ENCODE measurements at places on chromosomes 4 and X.

DNA sequence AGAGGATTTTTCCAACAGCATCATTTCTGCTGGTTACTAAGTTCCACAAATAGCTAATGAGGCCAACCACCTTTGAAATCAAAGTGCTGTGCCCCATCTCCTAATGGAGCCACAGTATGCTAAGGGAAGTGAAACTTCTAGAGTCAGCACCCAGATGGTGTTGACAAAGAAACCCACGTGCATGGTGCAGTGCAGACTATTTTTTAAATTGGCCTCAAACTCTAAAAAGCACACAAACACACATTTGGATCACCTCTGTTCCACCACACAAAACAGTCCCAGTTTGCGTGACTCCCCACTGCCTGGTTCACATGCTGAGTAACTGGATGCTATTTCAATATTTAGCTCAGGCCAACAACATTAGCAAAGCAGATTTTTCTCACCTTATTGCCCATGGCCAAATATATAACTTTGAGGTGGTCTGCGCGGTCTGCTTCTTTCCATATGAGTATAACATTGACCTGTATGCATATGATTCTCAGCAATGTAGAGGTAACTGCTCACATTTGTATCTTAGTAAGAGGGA lies 69.9 kb downstream of the AMELX start:
- no peak for DNase-seq

DNA sequence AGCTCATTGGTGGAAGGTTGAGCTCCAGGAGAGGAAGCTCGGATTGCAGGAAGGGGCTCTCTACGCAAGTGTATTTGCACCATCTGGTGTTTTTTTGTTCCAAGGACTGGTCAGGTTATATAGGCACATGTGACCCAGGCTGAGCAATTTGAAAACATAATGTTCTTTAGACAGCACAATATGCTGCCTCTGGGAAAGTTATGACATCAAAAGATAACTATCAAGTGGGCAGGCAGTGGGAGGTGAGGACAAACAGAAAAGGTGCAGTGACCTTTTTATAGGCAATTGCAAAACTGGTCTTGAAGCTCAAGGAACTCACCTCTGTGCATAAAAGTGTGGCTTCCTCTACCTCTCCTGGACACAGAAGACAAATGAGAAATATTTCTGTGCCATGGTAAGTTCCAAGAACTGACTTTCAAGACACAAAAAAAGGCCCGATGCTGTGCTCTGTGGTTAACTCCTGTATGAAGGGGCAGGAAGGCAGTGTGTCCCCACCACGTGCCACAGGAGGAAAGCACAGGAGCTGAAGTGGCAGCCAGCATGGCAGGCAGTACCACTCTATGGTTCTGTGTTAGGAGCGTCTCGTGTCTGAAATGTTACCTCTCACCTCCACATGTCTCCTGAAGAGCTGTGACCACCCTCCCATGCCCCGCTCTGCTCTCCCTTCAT lies 128.6 kb downstream of the SHROOM3 start:
- peak; percentile 7 for DNase-seq

DNA sequence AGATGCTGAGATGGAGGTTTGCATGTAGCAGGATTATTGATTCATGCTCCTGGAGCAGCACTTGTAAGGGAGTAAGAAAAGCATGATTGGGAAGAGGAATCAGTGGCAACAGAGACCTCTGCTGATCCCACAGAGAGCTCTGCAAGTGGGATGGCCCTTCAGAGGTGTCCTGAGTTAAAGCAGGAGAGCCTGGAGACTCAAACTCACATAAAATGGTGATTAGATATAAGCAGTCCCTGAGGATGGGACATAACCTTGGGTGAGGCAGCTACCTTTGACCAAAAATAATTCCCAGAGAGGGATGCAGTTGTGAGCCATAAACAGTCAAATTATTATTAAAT lies 25.4 kb upstream of the BMPR1B start:
- DNase-seq, result no peak

- no peak for DNase-seq
Measured at GRCh38 chr4:103892586-103892985, 172.8 kb upstream of the TACR3 start.

DNA sequence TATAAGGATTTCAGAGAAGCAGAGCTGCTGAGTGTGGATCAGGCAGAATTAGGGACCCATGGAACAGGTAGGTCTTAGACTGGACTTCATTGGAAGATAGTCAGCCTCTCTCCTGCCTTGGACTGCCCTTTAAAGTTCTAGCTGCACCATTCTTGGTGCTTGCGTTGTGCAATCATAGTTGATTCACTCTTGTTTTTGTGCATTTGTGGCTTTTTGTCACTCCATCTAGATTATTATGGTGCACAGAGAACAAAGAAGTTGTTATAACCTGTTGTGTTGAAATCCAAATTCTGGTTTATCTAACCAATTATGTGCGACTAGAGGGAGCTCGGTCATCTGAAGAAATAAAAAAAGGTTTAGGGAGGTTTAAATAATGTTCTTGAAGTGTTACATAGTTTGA lies 59.3 kb downstream of the JADE1 start:
- no peak for DNase-seq

DNA sequence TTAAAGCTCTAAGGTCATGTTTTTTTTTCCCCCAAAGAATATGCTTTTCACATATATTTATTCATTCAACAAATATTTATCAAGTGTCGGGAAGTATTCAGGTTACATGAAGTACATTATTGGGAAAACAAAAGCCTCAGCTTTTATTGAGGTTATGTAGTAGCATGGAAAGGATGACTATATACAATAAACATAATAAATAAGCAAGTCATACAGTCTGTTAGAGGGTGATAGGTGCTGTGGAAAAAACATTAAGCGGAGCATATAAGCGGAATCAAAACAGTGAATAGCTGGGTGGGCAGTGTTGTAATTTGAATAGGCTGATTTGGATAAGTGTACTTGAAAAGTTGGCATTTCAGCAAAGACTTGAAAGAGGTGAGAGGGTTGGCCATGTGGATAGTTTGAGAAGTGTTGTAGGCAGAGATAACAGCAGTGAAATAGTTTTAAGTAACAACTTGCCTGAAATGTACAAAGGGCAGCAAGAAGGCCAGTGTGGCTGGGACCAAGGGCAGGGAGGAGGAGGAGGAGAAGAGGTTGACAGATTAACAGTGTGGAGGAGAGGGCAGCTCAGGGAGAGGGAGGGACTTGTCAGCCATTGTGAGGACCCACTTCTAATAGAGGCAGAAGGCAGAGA lies 558.7 kb downstream of the SPRY1 start:
- DNase-seq, result no peak

DNA sequence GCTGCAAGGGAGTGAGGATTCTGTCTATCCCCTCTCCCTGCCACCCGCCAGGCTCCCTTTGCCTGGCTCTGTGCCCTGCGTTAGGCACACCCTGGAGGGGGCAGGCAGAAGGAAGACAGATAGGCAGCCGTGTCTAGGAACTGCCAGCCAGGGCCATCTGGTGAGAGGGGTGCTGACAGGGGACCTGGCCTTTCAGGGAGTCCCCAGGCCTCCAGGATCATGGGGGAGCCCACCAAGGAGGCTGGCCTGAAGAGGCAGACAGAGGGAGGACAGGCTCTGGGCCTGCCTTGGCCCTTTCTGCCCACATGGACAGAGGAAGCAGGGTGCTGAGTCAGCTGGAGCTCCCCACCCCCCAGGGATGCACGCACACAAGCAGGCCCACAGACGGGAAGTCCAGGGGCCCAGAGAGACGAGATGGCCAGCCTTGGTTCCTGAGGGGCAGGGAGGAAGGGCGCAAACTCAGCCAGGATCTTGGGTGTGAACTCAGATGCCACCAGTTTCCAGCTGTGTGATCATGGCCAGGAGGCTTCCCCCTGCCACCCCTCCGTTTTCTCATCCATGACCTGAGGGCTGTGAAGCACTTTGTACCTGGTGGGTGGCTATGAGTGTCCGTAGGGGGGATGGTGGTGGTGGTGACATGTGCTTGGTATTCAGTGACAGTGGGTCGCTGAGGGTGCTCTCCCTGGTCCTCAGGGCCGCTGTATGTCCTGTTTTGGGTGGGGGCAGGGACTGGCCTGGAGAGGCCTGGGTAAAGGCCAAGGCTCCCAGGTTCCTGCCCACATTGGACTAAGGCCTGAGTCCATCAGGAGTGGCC lies 1.8 kb downstream of the SH3BP2 start:
- DNase-seq, result no peak

GRCh38 chr4:47972181-47972580 lies 44.3 kb downstream of the CNGA1 start:
- DNase-seq, result no peak

DNA sequence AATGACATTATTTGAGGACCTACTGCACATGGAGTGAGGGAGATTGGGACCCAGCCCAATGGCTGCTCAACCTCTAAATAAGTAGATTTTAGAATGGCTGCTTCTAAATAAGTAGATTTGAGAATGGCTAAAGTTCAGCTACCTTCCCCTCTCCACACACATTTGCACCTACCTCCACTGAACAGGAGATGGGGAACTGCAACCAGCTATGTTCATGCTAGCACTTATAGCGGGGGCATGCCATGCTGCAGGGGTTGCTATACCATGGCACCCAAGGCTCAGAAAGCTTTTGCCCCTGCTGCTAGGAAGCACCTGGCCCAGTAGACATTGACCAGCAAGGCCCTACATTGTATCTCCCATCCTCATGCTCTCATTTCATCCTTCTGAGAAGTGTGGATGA lies 70.2 kb upstream of the MAOA start:
- no peak for DNase-seq

GRCh38 chrX:154724993-154725756 lies 25.7 kb downstream of the GAB3 start:
- no peak for DNase-seq

DNA sequence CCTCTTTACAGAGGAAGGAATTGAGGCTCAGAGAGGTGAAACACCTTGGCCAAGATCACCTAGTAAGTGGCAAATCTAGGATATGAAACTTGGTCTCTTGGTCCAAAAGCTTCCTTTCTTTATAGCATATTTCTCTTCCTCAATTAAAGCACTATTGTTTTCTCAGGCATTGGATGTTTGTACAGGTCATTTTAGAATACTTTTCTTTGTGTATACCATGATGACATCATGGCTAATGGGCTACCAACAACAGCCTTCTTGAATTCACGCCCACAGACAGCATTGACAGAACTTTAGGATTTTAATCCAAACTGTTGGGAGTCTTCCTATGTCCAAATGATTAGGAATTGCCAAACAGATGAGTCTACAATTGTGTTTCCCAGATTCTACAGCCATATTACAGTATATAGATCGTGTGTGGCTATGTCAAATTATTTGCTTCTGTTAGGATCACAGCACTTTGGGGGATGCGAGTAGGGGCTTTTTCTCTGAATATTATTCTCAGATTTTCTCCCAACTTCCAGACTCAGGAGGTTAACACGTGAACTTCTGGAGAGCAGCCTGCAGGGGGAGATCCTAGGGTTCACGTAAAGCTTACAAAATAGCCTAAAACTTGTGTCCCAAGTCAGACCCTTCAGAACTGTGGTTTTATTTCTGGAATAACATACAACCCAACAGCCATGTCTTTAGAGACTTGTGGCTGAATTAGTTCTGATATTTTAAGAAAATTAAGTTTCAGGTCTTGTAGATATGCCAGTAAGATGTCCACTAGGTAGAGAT lies 191.8 kb downstream of the SHROOM3 start:
- no peak for DNase-seq

DNA sequence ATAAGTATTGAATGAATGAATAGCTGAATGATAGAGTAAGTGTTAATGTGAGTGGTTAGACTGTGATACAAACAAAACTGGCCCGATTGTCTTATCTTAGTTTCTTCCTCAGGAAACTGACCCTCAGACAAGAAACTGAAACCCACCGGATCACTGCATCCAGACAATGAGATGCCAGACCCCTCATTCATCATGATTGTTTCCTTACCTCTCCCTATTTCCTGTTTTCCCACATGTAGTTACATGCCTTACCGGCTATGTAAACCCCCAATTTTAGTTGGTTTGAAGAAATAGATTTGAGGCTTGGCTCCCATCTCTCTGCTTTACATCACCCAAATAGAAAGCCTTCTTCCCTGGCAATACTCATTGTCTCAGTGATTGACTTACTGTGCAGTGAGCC lies 218.9 kb upstream of the PPP1R2C start:
- DNase-seq, result no peak

DNA sequence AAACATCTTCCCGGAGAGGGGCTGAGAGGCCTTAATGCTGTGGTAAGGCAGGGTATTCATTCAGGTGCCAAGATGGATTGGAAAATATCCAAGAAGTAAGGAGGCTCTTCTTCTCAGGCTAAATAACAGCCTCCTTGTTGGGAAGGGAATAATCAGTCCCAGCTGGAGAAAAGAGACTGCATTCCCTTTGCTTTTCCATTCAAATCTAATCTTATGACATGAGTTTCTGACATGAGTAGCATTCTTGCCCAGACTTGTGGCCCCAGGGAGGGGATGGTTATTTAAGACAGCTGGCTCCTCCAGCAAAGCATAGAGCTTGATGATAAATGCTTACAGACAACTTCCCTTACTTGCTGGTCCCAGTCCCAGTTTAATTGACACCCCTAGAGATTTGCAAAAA lies 98.3 kb downstream of the DCLK2 start:
- DNase-seq, result peak; percentile 76

DNA sequence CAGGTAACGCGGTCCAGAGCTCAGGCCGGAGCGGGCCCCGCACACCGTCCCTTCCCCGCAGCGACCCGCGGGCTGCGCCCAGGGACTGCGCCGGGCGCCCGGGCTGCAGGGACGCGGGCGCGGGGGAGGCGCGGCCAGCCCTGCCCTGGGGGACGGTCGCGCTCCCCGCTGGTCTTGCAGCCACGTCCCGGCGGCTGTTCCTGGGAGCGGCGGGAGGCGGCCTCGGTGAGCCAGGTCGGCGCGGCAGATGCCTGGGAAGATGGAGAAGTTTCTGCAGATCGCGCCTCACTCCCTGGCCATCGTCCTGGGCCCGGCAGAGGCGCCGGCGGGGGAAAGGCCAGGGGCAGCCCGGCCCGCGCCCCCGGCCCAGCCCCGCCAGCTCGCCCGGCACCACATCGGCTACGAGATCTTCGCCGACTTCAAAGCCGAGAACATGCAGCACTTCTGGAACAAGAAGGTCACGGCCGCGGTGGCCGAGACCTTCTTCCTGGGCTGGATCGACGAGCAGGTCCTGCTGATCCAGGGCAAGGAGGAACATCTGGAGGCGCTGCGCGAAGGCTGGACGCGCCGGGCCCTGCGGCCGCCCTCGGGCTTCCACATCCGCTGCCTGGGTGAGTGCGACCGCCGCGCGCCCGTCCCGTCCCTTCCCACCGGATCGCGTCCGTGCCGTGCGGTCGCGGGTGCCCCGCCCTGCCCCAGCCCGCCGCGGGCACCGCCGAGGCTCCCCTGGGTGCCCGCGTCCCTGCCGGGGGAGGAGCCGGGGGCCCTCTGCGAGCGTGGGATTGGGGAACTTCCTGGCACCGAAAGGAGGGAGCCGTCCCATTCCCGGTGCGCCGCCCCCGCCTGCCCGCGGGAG lies 107.4 kb upstream of the STOX2 start:
- no peak for DNase-seq

DNA sequence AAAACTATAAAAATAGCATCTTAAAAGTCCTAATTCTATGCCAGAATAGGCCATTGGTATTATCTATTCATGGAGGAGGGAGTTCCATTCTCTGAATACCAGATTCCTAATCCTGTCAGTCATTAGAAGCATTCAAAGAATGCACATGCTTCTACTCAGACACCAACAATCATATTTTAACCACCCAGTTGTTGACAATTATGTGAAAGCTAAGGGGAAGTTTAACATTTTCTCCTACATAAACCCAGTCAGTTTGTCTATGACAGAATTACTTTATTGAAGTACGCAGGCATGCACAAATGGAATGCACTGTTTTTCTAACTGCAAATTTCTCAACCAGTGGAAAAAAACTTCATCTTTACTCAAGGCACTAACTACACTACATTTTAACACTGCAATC lies 69.6 kb upstream of the MTNR1A start:
- DNase-seq, result no peak

Data from NCI-H446 treated with DMSO at 0.1 percent for 48 hours (cell line).